Activated CD4-positive, alpha-beta T cell treated with anti-CD3 and anti-CD28 coated beads, Interleukin-2, amount 50 U/mL, for 16 hours (primary cell): ENCODE measurements at places on chromosomes 6 and 20.

DNA sequence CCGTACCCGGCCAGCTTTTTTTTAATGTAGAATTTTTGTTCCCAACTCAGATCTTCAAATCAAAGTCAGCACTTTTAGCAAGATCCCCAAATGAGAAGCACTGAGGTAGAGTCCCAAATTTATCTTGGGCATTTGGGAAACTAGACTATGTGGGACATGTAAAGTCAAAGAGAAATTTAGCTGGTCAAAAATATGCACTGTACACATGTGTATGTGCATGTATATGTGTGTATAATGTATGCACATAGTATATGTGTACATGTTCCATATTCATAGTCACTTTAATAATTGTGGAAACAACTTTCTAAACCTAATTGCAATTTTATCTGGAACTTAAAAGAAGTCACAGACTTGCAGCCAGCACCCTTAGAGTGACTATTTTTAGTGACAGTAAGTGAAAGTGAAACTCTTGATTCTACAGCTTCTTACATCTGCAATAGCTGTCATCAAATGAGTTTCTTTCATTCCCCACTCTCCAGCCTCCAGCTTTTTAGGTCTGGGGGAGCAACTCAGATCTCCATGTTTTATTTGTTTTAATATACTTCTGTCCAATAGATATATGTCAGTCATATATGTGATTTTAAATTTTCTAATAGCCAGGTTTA is 53.6 kb downstream of the CDC40 start:
- peak; percentile 42 for DNase-seq

DNA sequence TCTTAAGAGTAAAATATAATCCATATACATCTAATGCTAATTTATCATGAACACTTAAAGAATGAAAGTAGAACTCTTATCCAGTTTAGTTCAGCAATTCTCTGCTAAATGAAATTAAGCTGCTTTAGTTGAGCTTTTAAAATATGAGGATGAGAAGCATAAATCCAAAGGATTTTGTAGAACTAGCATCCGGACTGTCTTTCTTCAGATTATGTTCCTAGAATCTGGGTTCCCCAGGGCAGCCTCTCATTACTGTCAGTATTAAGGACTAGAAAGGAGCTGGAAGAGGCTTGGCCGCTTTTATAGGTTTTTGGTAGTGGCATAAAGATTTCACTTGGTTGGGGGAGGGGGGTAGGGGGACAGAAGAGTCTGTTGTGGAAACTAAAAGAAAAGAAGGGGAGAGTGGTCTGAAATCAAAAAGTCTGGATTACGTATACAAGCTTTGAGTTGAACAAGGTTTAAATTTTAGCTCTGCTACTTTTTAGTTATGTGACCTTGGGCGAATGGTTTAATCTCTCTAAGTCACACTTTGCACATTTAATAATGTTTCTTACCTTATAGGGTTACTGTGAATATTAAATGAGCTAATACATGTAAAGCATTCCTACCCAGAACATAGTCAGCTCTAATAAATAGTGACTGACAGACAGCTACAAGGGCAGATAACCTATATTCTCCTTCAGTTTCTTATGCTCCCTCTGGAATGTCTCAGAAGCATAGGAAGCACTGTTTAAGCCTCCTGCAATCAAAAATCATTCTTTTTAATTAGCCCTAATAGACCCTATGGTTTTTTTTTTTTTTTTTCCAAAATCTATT is 3.7 kb downstream of the SGK1 start:
- no peak for DNase-seq

DNA sequence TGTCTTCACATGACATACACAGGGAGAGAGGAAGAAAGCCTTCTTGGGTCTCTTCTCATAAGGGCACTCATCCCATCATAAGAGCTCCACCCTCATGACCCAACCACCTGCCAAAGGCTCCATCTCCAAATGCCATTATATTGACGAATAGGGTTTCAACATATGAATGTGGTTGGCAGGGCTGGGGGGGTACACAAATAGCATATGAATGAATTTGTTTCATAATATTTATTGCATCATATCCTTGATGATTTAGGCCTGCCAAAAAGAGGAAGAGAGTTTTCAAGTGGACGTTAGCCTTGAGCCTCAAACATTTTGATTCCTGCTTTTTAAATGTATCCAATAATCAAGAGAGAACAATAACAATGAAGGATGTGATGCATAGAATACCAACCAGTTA is 26.2 kb upstream of the OPRM1 start:
- DNase-seq, result no peak

DNA sequence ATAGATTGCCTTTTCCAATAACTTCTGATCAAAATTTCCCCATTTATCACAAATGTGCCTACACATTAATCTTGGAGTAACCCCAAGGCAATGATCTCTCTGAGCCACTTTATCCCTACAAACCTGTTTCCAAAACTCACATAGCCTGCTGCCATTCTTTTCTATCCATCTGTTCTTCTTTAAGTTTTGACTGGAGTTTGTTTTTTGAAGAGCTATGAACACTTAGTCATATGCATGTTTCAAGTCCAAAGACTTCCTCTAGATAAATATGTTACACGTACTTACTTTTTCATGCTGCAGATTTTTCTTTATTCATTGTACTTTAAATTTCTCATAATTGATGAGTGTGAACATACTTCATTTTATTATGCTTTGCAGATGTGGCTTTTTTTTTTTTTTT is 488.9 kb upstream of the CITED2 start:
- no peak for DNase-seq

GRCh38 chr20:56801971-56802755 is 173.1 kb downstream of the TFAP2C start:
- no peak for DNase-seq

- DNase-seq, result no peak
Measured at GRCh38 chr6:158713469-158713868, 63.6 kb downstream of the SYTL3 start.

GRCh38 chr20:63327231-63327745 is 33.9 kb downstream of the CHRNA4 start:
- DNase-seq, result no peak

DNA sequence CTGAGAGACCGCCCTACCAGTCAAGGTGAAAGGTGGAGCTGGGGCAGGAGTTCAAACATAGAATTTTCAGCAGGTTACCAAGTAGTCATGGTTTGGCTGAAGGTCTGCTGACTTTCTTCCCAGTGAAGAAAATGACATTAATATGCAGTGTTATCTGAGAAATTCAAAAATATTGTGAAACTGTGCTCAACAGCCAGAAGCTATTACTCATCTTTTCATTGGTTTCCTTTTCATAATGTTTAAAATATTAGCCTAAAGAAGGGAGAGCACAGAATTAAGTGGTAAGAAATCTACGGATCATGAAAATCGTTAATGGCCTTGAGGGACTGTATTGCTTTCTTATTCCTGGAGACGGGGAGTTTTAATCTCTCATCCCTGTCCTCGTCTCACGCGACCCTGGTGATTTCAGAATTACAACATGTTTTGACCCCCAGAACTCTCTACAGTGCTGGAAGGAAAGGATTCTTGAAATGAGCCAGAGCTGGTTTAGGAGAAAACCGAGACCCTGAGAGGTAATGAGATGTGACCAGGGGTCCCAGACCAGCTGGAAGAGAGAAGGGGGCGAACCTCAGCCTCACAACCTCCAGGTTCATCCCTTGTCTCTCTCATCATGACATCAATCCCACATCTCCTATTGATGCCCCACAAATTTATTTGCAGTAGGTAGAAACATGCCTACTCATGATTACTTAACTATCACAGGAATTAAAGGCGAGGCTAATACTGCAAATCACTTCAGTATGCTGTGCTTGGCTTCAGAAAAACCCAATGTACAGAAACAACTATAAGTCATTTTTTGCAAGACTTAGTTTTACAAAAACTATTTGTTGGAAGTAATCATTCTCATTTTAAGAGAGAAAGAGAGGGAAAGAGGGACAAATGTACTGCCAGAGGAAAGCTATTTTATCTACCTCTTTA is 209.5 kb downstream of the FNDC1 start:
- DNase-seq, result no peak

DNA sequence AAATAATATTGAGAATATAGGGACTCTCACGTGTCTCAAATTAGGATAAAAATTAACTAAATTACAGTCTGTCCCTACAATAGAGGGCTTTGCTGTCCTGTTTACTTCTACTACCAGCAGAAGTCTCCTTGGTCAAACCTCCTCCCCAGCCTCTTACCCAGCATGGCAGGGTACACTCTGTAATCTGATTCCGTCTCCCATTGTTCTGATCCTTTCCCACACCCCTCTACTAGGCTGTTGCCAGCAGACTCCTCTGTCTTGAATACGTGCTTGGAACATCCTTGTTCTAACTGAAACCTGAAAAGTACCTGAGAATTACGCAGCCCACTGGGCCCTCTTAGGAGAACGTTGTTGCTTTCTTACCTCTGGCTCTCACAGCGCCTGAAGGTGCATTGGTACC is 112.2 kb upstream of the PREP start:
- DNase-seq, result no peak

DNA sequence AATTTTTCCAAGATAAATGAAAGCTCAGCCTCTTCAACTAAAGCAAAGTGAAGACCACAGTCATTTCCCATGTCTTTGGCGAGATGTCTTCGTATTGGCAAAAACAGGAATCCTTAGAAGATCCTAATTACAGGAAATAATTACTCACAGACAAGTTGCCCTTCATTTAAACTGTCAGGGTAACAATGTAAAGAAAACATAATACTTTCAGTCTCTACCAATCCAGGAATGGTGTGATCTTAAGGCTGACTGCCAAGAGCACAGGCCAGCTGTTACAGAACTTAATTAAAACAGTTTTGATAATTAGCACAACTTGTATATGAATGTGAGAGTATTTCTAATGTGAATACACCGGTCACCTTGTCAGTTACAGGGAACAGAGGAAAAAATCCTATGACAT is 292.2 kb downstream of the PACRG start:
- no peak for DNase-seq
